RWPE1 (cell line): ENCODE measurements at places on chromosomes 6 and 20.
A peak's percentile ranks its signal among the peaks of the same experiment; 100 is the strongest.

GRCh38 chr6:7726416-7727085, 652 bp downstream of the BMP6 start:
- no peak for DNase-seq

DNA sequence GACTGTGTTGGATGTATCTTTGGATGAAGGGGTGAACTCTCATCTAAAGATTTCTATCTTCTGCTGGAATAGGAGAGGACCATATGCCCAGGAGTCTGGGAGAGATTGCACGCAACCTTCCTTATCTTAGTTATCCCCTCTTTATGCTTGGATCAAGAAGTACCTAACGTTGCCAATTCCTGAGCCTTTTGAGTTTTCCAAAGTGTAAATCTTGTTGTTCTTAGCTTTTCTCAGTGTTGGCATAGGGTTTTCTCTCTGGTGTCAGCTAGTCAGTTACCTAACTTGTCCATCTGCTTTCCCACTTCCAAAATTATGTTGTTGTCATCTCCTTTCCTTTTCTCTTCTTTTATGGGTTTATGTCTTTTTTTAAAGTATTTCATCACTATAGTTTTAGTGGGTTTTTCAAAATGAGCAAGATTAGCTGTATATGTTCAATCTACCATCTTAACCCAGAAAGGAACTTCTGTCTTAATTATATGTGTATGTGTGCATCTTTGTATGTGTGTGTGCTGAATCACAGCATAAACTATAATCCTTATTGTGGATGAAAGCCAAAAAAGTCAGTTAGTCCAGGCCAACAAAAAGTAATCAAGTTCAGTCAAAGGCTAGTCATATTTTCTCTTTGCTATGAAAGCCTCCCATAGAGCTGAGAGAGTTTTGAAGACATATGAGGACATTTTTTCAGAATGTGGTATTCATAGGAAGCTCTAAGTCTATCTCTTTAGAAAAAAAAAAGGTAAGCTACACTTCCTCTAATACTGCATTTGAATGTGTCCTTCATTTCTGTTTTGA, 72.1 kb downstream of the KHDC1L start:
- DNase-seq: peak; percentile 19

GRCh38 chr6:6497976-6498375, 90.5 kb upstream of the LY86 start:
- no peak for DNase-seq

GRCh38 chr20:64261138-64261537, 5.6 kb downstream of the PCMTD2 start:
- no peak for DNase-seq

- no peak for DNase-seq
These were observed 6.9 kb upstream of the SIRPB1 start for GRCh38 chr20:1626528-1627199.

- no peak for DNase-seq
These were observed 5.6 kb downstream of the FBXO9 start for GRCh38 chr6:53070806-53071205.
